Right renal pelvis (tissue), 4 donors: ENCODE measurements at places on chromosomes 1 and 21.

DNA sequence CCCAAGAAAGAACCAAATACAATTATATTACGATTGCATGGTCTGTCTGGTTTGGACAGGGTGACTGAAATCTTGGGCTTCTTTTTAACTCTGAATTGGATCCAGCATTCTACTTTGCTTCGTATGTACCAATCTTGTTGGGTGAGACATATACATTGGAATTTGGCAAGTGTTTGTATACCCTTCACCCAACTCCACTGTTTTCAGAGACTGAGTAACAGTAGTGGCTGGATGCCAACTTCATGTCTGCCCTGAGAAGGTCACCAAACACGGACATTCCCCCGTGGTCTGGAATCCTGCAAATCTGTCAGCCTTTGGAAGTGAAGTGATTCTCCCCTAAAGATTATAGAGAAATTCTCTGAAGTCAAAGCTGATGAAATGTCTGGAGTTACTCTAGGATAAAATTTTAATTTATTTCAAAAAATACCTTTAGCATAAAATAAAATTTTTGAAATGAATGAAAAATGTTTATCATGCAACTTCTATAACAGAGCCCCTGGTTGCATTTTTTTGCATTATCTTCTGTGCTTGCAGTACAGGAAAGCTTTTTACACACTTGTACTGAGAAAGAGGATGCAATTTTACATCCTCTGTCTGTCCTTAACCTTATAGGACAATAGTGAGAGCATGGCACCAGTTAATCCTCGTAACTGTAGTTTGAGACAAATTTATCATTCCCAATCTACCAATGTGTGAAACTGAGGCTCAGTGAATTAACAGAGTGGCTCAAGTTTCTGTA, 201.8 kb downstream of the DISC1 start:
- no peak for DNase-seq

DNA sequence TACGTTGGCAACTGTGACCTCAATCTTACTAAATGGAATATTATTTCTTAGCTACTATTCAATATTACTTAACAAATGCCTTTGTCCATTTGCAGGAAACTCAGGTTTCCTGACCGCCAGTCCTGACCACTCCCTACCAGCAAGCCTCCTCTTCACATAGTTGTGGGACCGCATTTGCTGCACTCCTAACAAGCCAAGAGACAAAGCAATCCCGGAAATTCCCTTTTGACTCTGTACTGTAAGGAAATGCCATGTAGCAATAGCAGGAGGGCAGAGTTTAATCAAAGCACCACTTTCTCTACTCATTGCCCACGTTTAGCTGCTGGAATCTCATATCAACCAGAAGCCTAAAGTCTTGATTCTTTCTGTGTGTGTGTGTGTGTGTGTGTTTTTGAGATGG, 28.1 kb upstream of the ACBD6 start:
- no peak for DNase-seq

GRCh38 chr21:44749116-44749758, 37.9 kb upstream of the TSPEAR start:
- no peak for DNase-seq

DNA sequence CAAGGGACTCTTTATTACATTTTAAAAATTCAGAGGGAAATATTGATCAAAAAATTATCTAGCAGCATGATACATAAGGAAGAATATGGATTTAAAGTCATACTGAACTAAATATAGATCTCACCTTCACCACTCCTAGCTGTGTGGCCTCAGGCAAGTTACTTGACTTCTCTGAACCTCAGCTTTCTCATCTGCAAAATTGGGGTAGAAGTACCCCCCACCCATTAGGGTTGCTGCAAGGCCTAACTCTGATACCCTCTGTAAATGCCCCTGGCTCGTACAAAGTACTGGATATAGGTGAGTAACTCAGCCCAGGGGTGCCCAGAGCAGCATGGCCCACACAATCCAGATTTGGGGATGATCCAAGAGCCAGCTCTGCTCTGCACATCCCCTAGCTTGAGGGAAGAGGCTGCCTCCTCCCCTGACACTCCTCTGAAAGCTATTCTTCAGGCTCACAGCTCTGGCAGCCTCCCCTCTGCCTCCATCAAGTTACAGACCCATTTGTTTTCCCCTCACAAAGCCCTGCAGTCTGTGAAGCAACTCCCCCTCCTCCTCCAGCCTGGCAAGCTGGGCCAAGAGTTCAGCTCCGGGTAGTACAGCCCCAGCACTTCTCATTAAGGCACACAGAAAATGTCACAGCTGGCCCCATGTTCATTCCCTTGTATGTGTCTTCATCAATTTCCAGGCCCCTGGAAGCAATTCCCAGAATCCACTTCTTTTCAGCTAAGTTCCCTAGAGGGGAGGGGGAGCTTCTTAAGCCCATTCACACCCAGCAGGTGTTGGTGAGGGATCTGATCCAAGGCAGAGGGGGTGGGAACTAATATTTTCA, 143.7 kb downstream of the PLPP3 start:
- no peak for DNase-seq

- no peak for DNase-seq
These were observed 380.6 kb downstream of the SIPA1L2 start for GRCh38 chr1:232249339-232249738.

DNA sequence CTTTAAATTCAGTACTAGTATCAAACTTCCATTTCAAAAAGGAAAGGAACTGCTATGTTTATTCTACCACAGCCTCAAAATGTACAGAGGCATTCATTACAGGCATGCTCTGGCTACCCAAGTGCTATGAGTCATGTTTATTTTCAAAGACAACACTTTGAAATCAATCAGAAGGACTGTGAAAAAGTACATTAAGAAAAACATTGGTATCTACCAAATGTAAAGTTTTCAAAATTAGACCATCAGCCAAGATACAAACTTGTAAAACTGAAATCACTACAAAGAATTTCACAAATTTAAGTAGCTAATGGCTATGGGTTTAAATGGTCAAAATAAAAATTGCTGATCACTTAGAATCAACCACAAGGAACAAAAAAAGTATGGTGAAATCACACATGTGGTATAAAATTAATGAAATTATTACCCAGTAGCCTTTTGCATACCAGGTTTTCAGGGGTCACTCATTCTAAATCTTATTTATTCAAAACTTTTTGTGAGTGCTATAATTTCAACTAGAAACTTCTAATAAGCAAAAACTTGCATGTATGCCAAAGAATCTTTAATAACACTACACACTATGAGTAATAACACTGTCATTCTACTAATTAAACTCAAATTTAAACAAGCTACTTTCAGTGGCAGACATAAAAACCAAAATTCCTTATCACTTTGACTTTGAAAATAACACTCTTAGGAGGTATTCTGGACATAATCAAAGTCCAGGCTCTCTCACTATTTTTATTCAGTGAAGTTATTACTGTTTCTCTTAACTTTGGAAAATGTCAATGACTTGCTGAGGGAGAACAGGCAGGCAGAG, 49.2 kb downstream of the ENAH start:
- no peak for DNase-seq

DNA sequence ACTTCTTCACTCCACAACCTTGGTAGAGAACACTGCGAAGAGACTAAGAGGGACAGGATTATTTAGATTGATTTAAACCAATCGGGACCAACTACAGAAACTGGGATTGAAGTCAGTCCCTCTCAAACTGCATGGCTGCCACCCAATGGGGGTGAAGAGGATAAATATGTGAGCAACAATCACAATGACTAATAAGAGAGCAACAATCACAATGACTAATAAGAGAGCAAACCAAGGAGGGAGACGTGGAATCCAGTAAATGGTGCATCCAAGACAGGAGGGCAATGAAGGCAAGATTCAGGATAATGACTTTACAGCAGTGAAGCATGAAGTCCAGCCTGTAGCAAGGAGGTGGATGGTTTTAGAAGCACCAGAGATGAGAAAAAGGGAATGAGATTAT, 322.8 kb downstream of the TTLL7 start:
- DNase-seq: no peak

DNA sequence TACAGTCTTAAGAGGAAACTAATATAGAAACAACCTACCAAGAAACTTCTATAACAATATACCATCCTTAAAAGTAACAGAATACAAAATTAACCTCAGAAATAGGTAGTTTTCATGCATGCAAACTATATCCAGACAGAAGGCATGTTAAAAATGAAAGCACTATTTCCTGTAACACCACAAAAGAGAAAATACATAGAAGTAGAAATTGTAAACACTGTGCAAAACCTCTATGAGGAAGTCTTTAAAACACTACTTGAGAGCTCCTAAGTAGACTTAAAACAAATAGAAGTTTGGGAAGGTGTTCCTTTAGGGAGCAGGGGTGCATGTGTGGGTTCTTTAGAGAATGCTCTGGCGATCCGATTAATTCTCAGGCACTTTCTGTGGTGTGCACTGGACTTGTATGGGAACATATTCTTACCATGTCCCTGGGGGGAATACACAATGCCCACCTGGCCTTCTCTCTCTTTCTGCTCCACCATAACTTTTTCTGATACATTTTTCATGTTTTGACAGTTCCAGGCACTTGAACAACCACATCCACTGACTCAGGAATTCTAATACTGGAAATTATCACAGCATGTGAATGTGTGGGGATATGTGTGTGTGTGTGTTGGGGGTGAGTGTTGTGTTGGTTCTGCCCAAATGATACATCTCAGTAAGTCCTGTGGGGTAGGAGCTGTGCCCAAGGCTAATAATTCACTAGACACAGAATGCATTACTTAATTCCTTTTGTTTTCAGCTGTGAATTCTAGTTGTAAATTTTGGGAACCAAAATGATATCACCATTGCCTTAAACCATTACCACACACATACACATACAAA, 866.3 kb upstream of the B3GALT2 start:
- no peak for DNase-seq

GRCh38 chr21:15208786-15209185, 144.0 kb upstream of the NRIP1 start:
- no peak for DNase-seq

DNA sequence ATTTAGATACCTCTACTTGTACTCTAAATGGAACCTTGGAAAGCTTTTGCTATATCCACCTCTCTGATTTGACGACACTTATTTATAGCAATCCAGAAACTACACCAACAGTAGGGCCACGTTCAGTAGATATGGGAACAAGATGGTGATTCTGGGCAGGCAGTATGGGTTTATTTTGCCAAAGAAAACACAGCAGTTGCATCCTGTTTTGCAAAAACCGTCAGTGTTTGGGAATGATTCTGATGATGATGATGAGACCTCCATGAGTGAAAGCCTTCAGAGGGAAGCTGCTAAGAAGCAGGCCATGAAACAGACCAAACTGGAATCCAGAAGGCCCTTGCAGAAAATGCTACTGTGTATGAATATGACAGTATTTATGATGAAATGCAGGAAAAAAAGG, 41.5 kb upstream of the NEXN start:
- DNase-seq: no peak

GRCh38 chr1:115156826-115157468, 67.6 kb upstream of the TSPAN2 start:
- no peak for DNase-seq

DNA sequence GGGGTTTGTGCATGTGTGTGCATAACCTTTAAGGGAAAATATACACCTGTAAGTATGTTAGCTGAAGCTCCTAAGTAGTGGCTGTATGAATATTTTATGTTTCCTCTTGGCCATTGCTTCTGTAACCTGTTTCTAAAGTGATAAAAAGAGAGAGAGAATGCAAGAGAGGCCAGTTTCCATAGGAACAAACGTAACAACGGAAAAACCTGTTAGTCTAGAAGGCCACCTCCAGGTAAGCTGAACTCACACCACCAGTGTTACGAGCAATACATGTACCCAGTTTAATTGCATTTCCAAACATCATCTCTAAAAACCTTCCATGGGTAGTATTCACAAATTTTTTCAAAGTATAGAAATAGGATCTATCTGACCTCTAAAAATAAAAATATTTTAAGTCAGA, 63.1 kb downstream of the PLPPR4 start:
- peak; percentile 3 for DNase-seq

- DNase-seq: no peak
These were observed 124.3 kb downstream of the ATG4C start for GRCh38 chr1:62908168-62908695.

DNA sequence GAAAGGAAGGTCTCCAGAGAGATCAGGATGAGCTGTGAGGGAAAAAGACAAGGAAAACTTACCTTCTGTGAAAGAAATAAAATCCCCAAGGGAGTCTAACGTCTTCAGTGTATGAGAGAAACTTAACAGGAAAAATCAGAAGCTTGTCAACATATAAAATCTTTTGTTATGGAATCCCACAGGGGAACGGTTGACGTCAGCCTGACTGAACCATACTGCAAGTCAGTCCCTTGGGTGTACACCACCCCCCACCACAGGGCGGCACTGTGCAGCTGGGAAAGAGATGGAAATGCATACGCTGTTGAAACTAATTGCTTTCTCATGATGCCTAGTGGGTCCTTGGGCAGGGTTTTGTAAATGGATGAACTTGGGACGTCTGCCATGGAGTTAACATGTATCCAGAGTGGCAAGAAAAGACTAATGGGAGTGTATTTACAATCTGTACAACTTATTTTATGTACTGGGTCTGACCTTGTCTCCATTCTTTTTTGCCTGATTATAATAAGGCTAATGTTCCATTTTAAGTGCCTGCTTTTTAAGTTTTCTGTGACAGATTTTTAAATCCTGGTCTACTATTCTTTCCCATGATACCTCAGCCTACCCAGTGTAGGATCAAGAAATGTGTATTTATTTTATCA, 22.7 kb downstream of the UTP25 start:
- no peak for DNase-seq

GRCh38 chr1:198179556-198179981, 22.8 kb downstream of the NEK7 start:
- no peak for DNase-seq

GRCh38 chr1:226332947-226333346, 24.0 kb upstream of the LIN9 start:
- no peak for DNase-seq

- no peak for DNase-seq
These were observed 19.1 kb downstream of the OPTC start for GRCh38 chr1:203512848-203513584.

DNA sequence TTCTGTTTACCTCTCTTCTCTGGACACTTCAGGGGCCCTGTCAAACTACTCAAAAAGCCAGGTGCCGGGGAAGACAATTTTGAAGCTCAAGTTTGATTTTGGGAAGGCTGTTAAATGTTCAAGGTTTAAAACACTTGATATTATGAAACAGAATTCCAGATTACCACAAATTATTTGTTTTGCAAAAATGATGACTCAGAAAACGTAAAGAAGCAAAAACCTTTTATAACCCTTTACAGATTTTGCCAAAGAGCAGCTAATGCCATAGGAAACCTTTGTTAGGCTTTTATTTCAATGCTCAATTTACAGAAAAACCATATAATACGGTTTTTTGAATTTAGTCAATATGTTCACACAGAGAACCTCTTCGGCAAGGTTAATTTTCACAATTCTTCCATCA, 593.4 kb upstream of the ZP4 start:
- no peak for DNase-seq
